ENCODE measurements at places on chromosomes 7 and 10. TPM values are rescaled to one million over a fixed set of nuclear protein-coding genes. Genes with fewer than 3 reads are reported as not detected.

Gene KCTD7
- total RNA-seq, result 20.4 TPM

DNA sequence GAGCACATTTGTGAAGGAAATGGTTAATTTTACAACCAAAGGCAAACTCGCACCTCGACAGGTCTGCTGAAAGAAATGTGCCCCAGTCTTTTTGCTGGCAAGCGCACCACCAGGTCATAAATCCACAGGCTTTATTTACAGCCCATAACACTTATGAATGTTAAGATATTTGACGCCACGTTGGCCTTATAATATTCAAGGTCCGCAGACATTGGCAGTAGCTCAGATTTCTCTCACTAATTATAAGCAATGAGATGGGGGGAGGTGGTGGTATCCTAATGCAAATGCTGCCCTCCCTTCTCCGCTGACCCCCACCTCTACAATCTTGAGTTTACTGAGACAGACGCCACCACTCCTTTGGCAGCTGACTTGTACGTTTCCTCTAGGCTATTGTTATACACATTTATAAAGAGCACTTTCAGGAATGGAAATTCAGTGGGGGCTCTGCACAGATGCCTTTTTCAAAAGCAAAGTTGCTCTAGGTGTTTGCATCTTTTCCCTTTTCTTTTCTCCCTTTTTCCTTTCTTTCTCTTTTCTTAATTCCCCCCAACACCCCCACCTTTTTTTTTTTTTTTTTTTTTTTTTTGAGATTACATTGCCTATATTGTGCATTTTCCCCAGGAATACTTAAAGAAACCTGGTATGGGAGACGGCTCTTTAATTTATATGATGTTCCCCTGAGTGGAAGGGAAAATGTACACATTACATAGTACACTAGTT, 6.7 kb downstream of the TCF7L2 start:
- H3K36me3 ChIP-seq, result no peaks in the 10 kb centered on the region
- H3K4me3 ChIP-seq, result no peak overlapping the region
- DNase-seq, result peak; percentile 59
- peak overlapping the region; percentile 97 for H3K27ac ChIP-seq
- H3K27me3 ChIP-seq, result no peaks in the 10 kb centered on the region

DNA sequence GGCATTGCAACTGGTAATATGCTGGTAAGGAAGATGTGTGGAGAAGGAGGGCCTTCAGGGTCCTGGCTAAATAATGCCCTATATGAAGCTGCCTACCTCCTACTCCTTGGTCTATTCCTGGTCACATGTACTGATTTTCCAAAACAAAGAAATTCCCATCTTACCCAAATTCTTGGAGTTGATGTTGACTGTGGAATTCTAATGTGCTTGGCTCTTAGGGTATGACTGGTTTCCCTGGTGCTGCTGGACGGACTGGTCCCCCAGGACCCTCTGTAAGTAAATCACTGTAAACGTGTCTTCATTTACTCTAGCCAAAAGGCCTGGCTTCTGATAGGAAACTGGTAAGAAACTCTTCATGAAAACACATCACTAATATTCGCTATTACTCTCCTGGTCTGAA, 27.0 kb downstream of the COL1A2 start:
- DNase-seq, result no peak
- H3K4me3 ChIP-seq, result no peak overlapping the region
- peaks cover 91% of the 10 kb centered on the region for H3K36me3 ChIP-seq
- peak overlapping the region; percentile 67 for H3K27ac ChIP-seq
- H3K4me1 ChIP-seq, result peaks cover 14% of the 10 kb centered on the region

GRCh38 chr7:121204537-121204936, 124.3 kb upstream of the WNT16 start:
- DNase-seq, result no peak
- no peak overlapping the region for H3K27ac ChIP-seq
- H3K36me3 ChIP-seq, result no peaks in the 10 kb centered on the region
- no peaks in the 10 kb centered on the region for H3K27me3 ChIP-seq
- peaks cover 3% of the 10 kb centered on the region for H3K4me1 ChIP-seq
- H3K4me3 ChIP-seq, result no peak overlapping the region

- DNase-seq, result no peak
- no peak overlapping the region for H3K4me3 ChIP-seq
- no peak overlapping the region for H3K27ac ChIP-seq
- H3K4me1 ChIP-seq, result peaks cover 42% of the 10 kb centered on the region
- H3K36me3 ChIP-seq, result no peaks in the 10 kb centered on the region
Measured at GRCh38 chr7:77561352-77561751, 24.3 kb downstream of the PTPN12 start.

All from sigmoid colon (tissue), 7 donors.